ENCODE measurements at places on chromosomes 12 and 14.

- no peak for DNase-seq
These were observed 58.0 kb upstream of the CCDC175 start for GRCh38 chr14:59634617-59635016.

DNA sequence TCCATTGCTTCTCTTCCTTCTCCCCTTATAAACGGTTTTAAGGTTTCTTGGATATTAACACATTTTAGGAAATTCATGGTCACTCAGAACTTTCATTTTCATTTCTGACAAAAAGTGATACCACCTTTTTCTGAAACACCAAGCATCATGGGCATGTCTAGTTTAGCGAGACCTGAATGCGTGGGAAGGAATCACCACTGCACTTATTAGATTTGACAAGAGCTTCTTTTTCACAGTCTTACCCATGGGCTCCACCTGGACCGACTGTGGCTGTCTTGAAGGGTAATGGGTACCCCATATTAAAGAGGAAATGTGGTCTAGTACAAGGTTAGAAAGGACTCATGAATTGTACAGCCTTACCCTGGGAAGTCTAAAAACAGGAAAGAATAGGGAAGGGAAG lies 95.4 kb downstream of the KCNK10 start:
- DNase-seq, result no peak

- DNase-seq, result no peak
These were observed 203.8 kb upstream of the RGS6 start for GRCh38 chr14:71728386-71728785.

DNA sequence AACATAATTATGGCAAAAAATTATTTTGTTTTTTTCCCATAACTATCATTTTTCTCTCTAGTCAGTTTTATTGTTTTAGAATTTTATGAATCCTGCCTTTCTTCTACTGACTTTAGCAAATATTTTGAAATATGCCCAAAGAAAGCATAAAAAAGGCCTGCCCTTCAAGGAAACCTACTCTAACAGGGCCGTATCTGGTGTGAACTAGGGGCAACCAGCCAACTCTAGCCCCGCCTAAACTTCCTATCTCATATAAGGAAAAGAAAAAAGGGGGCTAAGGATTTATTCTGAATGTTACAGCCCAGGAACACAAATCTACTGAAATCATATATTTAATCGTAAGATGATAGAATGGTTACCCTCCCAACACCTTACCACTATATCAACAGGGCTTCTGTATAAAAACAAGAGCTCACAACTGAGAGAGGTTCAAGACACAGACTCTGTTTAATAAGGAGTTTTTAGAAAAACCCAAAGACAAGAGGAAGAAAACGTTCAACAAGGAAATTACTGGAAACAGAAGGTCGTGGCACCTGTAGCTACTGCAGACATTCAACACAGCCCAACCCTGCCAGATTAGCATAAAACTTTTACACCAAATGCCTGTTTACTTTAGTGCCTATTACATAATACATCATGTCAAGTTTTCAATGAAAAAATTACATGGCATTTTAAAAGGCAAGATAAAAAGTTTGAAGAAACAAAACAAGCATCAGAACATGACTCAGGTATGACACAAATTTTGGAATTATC lies 12.9 kb upstream of the EPYC start:
- no peak for DNase-seq

- no peak for DNase-seq
These were observed 27.5 kb downstream of the TESPA1 start for GRCh38 chr12:54956818-54957641.

- DNase-seq, result no peak
These were observed 3.2 kb downstream of the TDRD9 start for GRCh38 chr14:103931422-103931821.

GRCh38 chr14:36661506-36662257 lies at the start of gene PAX9:
PAX9 (plus strand) TSS chr14:36661860; CDS start chr14:36662090, 230 bp downstream.
- DNase-seq, result peak; percentile 95

DNA sequence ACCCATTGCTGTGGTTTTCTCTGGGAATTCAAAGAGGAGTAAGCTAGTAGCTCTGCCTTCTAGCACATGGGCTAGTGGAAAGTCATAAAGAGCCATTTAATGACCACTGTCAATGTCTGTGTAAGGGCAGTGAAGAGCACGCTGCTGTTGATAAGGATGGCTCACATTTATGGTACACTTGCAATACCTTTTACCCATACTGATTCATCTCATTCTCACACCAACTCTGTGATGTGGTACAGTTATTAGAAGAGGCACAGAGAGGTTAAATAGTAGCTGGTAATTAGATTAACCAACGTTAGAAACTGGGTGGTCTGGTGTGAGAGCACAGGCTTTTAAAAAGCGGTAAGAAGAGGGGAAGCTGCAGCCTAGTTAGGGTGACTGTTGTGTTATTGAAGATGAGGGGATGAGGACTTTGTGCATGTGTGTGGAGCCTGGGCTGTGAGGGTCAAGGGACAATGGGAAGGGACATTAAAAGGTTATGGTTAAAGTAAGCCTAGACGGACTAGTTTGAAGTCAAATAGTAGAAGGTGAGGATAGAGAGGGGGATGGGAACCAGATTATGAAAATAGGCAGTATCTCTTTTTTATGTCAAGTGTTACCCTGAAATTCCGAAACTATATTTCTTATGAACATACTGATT lies 25.2 kb downstream of the RASSF3 start:
- DNase-seq, result no peak

- DNase-seq, result no peak
These were observed 137.8 kb downstream of the SAMD4A start for GRCh38 chr14:54704768-54705167.

DNA sequence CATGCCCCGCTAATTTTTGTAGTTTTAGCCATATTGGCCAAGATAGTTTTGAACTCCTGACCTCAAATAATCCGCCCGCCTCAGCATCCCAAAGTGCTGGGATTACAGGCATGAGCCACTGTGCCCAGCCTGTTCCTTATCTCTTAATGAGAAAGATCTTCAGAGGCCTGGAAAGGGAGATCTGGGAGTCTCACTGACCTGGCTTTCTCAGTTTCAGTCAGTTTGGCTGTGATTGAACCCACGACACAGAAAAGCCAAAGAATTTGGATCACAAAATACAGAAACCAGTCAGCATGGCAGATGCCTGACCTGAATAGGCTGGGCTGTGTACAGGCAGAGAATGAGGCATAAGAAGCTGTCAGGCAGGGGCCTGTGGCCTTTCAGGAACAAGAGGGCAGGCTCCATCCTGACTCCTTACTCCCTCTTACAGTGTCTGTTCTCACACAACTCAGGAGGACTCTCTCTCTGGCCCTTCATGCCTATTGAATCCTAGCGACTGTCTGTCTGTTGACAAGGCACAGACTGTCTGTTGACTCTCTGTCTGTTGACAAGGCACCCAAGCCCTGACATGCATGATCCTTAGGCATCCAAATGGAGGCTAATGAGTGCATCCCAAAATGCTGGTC lies 366.5 kb upstream of the CCDC196 start:
- DNase-seq, result no peak

GRCh38 chr12:64500394-64500793 lies 48.5 kb downstream of the TBK1 start:
- DNase-seq, result no peak

GRCh38 chr14:22088614-22089342 lies 415.2 kb upstream of the OR4E1 start:
- DNase-seq, result no peak

DNA sequence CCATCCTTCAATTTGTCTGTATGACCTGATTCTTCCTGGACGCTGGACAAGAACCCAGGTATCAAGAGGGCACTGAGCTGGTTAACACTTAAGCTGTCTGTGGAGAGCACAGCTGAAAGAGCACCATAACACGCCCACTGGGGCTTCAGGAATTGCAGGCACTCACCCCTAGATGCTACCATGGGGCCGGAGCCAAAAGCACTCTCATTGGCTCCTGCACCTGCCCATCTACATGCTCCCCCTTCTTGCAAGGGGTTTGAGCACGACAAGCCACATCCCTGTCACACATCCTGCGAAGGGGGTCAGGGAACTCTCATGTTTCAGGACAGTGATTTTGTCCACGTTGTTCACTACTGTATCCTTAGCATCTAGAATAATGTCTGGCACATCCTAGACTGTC lies 35.1 kb upstream of the TBC1D15 start:
- no peak for DNase-seq

- DNase-seq, result peak; percentile 83
These were observed 66.7 kb downstream of the IRF2BPL start for GRCh38 chr14:76961631-76962302.
